ENCODE measurements at places on chromosomes 16 and 17. TPM values are rescaled to one million over a fixed set of nuclear protein-coding genes. Genes with fewer than 3 reads are reported as not detected.

C17orf78 gene
- 2.0 TPM for total RNA-seq

MED31 gene
- total RNA-seq, result 19.3 TPM

USP32 gene
- total RNA-seq, result 166 TPM

CARD14 gene
- 3.5 TPM for total RNA-seq

EPN3 gene
- 6.3 TPM for total RNA-seq

MYO15A gene
- 30.2 TPM for total RNA-seq

- no peak for DNase-seq
These were observed 16.7 kb downstream of the CDH11 start for GRCh38 chr16:65105171-65105570.

DNA sequence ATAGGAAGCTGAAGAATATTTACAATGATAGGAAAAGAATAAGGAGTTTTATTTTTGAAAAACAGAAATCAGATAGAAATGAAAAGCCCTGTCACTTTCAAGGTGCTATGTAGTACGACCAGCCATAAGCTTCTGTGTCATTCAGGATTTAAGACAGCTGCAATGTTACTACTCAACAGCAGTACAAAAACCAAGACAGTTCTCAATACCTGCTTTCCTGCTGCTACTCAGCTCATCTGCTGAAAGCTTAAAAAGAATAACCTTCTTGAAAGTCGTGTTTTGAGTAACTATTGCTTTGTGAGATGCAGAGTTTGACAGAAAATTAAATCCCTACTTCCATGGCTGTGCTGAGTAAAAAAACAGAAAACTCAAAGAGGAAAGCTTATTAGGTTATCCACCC, 8.7 kb downstream of the GRB2 start:
- DNase-seq, result no peak

DNA sequence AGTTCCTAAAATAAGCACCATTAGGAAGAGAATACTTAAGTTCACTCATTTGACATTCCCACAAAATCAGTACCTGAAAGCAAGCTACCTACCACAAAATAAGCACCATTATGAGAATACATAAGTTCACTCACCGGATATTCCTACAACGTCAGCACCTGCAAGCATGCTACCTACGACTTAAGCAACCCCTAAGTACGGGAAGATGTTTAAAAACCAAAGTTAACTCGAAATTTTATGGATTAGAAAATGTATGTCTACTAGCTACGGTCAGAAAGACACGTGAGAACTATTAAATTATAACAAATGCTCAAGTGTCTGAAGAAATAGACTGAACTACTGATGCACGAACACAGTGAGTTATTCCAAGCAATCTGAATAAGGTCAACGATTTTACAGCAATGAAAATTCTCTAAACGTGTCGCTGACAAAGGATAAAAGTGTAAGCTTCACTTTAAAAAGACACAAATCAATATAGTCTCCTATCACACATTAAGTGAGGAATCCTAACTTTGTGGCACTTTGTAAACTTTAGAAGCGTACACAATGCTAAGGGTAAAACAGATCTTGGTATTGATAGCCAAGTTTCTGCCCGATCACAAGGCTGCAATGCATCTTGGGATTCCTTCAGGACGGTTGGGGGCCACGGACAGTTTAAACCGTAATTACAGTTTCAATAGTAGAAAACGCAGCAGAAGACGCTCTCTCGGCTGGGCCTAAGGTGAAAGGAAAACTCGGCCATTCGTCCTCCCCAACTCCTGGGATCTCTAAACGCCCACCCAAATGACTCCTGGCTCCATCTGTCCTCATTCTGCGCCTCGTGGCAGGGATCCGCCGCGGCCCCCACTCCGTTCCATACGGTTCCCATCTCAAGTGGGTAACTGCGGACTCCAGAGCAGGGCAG, 1.3 kb downstream of the GSPT1 start:
- DNase-seq, result peak; percentile 69

GRCh38 chr16:52114379-52114778, 432.6 kb downstream of the TOX3 start:
- DNase-seq, result no peak

GRCh38 chr16:87795336-87795735, 29.6 kb upstream of the KLHDC4 start:
- no peak for DNase-seq

GRCh38 chr16:8585041-8585440, 5.3 kb downstream of the TMEM114 start:
- DNase-seq, result no peak

DNA sequence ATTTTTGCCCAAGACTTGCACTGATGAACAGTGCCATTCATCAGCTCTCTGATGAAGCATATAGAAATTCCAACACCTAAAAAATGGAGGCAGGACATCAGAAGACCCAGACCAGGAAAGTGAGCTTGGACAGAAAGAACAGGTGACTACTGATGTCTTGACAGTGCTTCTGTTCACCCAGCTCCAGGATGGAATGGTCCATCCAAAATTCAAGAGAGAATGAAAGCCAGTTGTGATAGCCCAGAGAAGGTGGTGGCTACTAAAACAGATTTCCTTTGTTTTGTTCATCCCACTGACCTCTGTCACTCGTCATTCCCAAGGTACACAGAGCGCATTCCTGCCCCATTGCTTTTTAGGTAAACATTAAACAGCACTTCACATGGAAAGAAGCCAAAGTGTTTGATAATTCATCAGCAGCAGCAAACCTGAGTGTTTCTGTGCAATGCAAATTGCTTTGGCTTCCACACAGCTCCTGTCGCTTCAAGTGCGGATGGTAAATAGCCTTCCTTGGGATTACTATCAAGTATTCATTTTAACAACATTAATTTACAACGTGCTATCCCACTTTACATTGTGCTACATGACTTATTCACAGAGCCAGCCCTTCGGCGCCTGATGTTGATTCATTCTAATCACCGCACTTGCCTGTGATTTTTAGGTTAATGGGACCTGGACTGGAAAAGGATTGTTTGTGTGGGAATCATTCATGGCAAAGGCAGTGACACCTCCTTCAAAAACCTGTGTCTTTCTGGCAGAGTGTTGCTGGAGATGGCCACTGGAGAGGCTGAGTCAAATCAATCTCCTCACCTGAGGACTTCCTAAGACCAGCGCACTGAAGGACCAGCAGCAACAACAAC, 65.1 kb upstream of the TOX3 start:
- DNase-seq, result no peak

DNA sequence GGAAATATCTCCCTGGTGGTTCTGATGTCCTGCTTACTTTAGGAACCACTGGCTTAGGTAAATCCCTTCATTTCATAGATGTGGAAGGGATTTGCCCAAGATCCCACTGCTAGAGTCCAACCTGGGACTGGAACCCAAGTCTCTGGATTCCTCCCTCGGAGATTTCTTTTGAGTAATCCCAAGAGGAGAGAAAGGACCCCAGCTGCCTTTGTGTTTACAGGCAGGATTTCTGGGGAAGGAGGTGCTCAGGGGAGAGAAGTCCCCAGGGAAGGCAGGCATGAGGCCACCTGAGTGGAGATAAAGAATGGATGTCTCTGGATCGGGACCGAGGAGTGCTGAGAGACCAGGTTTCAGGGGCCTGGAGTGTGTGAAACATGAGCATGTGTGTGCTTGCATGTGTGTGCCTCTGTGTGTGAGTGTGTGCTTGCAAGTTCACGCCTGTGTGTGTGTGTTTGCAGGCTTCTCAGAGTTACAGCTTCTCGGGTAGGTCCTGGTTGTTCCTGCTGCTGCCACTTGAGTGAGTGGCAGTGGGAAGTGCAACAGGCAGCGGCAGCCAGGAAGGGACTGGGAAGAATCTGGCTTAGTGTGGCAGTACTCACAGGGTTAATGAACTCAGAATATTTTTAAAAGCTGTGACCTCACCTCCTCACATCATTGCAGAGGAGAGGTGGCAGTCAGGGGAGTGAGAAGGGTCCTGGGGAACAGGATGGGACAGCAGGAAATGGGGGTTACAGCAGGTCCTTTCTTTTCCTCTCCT, 2.2 kb downstream of the KCNH6 start:
- DNase-seq, result no peak

DNA sequence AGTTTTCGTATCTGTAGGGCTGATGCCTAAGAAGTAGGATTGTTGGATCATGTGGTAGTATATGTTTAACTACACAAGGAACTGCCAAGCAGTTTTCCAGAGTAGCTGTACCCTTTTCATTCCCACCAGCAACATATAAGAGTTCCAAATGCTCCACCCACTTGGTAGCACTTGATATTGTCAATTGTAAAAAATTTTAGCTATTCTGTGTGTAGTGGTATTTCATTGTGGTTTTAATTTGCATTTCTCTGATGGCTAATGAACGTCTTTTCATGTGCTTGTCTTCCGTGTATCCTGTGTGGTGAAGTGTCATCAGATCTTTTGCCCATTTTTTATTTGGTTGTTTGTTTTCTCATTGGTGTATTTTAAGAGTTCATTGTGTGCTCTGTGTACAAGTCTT, 69.7 kb downstream of the TANC2 start:
- no peak for DNase-seq

GRCh38 chr17:39261286-39261685, 35.5 kb upstream of the STAC2 start:
- peak; percentile 13 for DNase-seq

DNA sequence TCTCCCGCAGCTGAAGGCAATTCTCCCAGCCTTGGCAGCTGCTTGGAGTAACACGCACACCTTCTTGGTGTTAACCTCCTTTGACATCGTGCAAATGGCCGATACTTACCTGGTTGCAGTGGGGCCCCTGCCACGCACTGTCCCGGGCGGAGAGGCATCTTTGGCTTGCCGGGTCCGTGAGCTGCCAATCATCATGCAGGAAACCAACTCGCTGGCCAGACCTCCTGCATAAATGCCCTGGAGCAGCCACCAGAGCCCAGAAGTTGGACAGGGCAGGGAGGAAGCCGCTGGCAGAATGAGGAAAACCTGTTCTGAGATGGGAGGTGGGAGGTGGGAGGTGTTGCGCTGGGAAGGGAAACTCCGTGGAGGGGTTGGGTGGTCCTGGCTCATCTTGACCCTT, 41.7 kb upstream of the CREBBP start:
- no peak for DNase-seq

GRCh38 chr16:10321407-10322387, 64.2 kb upstream of the ATF7IP2 start:
- peak; percentile 47 for DNase-seq

DNA sequence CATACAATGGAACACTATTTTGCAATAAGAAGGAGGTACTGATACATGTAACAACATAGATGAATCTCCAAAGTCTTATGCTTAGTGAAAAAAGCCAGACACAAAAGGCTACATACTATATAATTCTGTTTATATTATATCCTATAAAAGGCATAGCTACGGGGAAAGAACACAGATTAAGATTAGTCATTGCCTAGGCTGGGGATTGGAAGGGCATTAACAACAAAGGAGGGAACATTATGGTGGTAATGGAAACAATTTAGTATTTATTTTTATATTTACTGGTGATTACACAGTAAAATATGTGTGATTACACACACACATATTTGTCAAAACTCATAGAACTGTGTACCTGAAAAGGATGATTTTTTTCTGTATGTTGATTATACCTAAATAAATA, 278.1 kb downstream of the ZFHX3 start:
- no peak for DNase-seq

DNA sequence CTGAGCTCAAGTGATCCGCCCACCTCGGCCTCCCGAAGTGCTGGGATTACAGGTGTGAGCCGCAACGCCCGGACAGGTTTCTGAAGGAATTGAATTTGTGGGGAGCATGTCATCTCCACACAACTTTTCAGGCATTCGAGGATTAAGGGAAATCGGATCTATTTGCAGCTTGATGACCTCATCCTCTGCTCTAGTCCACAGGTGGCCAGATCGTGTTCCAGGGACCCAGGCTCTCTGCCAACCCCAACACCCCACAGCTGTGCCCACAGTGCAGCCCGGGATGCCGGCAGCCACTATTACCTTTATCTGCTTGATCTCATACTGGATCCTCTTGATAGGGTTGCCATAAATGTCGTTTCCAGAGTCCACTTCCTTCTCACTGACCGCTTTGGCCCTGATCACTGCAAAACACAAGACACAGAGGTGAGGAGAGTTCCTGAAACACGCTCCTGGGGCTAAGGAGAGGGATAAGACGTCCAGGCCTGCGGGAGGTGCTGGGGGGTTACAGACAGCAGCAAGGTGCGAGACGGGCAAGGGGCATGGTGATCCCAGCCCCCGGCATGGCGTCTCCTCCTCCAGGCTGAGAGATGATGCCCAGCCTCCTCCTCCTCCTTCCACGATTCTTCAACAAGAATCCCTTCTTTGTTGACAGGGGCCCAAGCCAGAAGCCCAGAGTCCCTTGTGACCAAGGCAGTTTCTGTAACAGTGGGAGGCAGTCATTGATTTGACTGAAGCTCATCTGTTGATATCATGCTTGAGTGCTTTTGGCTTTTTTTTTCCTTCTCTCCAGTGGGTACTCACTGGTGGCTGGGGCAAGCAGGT, 29.3 kb downstream of the CEP295NL start:
- peak; percentile 85 for DNase-seq

DNA sequence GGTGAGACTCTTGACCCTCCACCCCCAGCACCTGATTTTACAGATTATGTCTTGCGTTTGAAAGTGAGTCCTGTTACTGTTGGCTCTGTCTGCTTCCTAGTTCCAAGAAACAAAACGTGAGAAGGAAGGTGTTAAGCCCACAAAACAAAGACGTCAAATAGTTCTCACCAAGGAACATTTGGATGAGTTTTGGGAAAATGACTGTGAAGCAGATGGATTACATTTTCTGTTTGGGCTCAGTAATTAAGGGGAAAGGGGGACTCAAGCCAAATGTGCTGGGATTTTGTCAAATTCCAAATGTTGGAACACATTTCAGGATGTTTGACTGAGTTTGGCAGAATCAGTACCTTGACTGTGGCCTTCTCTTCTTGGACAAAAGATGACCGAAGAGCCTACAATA, 71.2 kb downstream of the PCTP start:
- DNase-seq, result no peak

DNA sequence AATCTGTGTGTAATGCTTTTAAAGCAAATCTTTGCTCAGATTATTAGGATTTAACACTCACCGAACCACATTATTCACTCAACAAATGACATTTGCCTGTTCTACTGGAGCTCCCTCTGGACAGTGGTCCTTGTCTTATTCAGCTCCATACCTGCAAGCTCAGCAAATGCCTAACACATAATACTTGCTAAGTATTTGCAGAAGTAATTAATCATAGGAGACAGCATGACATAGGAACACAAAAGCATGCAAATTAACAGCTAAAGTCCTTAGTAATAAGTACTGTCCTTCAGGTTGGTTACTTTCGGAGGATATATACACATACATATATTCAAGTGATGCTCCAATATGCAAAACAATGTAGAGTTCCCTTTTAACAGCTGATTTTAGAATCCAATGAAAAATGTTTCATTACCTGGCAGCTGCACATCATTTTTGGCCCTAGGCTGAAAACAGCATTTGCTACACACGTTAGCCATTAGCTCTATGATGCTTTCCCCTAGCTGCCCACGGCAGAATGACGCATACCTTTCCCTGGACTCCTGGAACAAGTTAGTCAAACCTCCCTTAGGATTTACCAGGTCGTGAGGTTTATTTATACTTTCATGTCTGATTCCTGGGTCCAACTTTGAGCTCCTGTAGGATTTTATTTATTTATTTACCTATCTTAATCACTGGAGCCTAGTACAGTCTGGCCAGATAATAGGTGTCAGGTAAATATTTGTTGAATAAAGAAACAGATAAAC, 8.6 kb downstream of the BRD7 start:
- no peak for DNase-seq

- DNase-seq, result no peak
These were observed 288 bp downstream of the ANKRD40CL start for GRCh38 chr17:50767030-50767429.

- no peak for DNase-seq
These were observed 3.2 kb downstream of the SPG7 start for GRCh38 chr16:89511374-89511773.

Measured in testis (tissue), 5 donors.